ENCODE measurements at places on chromosomes 3 and 15.

GRCh38 chr3:156535798-156536197, 19.1 kb downstream of the SSR3 start:
- no peak for DNase-seq

- DNase-seq = no peak
Measured at GRCh38 chr3:5232570-5232969, 45.1 kb downstream of the EDEM1 start.

DNA sequence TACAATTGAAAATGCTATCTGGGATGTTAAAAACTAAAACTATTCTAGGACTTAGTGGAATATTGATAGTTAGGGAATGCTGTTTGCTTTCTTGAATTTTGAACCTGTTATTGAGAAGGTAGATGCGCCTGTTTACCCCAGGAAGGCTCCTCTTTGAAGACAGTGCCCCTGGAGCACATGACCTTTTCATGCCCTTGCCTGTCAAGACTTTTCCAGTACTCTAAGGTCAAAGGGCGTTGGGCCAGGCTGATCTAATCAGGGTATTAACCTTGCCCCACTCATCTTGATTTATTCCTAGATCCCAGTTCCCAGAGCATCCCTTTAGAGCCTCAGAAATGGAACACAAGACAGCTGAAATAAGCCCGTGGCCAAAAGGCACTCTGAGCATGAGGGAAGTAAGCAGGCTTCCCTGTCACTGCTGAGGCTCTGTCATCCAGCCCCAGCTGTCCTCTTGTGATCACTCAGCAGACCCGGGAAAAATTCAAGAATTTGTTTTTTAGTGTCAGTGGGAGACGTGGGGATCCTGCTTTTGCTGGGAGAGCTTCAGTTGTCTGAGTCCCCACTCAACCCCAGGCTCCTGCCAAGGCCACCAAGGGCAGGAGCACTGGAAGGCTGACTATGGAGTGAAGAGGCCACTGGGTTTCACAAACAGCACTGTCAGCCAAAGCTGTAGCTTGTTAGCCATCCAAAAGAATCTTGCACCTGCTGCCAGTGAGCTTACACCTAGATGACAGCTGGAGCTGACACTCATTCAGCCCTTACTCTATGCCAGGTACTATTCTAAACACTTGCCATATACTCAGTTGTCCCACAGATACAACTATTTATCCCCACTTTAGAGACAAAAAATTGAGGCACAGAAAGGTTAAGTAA, 169.0 kb downstream of the PGPEP1L start:
- DNase-seq = no peak

DNA sequence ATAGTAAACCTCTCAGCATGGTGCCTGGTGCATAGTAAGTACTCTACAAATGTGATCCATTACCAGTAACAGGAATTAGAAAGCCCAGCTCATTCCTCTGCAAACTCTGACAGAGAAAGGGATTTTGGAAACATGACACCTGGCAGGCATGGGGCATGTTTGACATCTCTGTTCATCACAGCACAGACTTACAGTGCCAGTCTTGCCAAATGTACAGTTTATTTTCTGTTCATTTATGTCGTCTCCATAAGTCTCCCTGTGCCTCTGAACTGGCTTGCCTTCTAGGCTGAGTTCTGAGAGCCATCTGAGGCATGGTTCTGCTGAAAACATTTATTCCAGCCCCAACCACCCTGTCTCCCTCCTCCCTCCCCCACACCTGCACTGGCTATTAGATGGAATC, 67.0 kb upstream of the CTDSPL start:
- no peak for DNase-seq

GRCh38 chr15:90463381-90463780, 66.3 kb upstream of the CRTC3 start:
- no peak for DNase-seq

GRCh38 chr3:98099848-98100247, 12.9 kb downstream of the OR5AC2 start:
- DNase-seq = no peak

Measured in ecto neural progenitor cell (in vitro differentiated cells).